ENCODE measurements at places on chromosomes 2 and 18.

DNA sequence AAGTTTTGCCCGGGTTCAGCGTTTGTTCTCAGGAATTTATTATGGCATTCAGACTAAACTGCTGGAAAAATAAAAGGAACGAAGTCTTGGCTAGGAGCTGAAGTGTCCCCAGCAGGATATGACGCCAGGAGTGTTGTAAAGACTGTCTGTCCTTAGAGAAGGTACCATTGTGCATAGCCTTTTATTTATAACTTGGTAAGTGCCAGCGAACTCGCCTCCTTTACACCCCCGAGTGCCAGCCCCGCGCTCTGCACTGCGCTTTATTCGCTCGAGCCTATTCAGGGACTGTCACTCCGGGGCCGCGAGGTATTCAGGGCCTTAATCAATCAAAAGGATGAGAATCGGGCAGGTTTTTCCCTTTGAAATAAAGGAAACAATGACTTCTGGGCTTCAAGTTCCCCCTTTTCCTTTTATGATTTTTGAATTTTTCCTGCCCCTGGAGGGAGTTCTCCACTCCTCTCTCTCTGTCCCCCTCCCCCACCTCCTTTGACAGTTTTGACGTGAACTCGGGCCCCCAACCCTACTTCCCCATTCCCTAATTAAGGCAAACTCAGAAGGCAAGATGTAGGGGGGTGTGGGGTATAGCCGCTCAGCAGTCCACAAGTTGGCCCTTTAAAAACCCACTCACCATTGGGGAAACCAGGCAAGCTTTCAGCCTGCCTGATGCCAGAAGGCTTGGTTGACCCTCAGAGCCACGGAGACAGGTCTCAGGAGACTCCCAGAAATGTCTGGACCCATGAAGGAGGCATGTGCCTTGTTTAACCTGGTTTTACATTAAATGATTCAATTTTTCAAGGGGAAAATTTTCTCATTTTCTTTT, 1.3 kb upstream of the PAX3 start:
- no peak for DNase-seq

DNA sequence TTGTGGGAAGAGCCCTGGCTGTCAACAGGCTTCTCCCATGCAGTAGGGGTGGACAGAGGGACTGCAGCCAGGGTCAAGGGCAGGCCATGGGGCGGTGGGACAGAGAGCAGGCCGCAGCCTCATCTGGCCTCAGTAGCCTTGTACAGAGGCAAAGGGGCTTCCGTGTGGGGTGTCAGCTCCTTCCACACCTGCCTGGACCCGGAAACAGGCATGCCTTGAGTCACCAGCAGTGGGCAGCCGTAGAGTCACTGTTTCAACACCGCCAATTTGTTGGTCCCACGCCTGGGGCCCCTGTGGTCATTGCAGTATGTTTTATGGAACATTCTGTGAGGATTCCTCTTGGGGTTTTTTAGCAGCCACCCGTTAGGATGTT, 173.0 kb downstream of the SMAD7 start:
- no peak for DNase-seq

- DNase-seq = no peak
These were observed 43.7 kb downstream of the MEX3C start for GRCh38 chr18:51153659-51154371.

DNA sequence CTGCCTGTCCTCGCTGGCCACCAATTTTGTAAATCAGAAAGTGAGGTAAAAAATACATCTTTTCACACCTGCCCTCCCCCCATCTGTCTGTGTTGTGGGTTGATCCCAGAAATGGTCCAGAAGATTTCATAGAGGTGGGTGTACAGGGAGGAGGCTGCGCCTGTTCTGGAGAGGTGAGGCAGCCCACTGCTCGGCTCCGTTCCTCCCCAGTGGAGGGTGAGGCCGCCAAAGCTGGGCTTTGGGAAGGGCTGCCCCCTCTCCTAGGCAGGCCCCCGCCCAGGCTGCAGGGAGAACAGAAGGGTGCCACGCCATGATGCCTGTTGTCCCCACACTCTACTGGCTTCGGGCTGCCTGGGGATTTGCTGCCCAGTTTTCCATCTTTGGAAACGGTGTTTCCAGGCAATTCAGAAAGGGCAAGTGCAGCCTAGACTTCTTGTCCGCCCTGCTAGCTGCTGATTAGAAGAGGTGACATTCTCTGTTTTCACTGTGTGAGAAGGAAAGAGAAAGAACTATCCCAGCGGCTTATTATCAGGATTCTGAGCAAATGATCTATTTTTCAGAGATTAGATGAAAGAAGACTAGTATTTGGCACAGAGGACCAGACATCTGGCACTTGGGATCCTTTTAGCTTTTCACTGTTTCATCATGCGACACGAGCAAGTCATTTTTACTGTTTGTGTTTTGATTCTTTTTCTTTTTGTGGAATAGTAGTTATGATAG, 18.7 kb downstream of the SMARCAL1 start:
- DNase-seq = no peak

DNA sequence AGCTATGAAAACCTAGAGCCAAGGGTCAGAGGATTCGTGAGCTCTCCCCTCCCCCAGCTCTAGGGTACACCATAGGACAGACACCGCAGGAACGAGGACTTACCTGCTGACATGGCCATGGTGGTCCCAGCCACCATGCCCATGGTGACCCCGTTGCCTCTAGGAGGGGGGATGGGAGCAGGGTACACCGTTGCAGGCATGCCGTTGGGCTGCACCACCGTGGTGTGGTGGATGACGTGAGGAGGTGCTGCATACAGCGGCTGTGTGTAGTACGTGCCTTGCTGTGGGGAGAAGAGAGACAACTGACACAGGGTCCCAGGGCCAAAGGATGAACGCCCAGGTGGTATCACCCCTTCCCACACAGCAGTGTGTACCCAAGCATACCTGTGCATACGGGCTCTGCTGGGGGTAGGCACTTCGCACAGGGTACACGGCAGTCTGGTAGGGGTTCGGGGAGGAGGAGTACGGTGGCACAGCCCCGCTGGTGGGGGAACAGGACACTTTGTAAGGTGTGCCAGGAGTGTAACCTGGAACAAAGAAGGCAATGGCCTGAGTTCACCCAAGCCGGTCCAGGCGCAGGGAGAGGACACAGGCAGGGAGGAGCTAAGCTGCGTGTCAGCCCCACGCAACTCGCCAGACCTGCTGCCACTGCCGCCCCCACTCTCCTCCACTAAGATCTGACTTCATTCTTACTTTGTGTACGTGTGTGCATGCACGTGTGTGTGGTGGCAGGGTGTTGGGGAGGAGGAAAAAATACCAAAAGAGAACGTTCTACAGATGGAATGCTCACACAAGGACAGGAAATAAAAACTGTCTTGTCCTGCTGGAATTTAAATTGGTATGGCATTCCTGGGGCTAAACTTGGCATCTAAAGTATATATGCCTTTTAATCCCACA, 37.8 kb downstream of the FAM168B start:
- DNase-seq = peak; percentile 63

GRCh38 chr2:46873604-46874068, 42.0 kb downstream of the MCFD2 start:
- no peak for DNase-seq

DNA sequence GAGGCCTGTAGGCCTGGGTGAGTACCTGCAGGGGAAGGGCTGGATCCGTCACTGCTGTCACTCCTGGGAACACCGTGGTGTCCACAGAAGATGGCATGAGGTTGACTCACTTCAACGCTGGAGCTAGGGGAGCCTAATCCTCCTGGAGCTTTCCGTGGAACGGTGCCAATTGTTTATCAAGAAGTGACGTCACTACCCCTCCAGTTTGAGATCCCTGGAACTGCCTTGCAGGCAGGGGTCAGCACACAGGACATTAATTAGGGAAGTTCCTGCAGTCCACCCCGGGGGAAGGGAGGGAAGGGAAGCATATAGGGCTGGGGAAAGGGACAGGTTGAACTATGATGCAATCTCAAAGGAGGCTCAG, 408.6 kb downstream of the GALR1 start:
- no peak for DNase-seq

DNA sequence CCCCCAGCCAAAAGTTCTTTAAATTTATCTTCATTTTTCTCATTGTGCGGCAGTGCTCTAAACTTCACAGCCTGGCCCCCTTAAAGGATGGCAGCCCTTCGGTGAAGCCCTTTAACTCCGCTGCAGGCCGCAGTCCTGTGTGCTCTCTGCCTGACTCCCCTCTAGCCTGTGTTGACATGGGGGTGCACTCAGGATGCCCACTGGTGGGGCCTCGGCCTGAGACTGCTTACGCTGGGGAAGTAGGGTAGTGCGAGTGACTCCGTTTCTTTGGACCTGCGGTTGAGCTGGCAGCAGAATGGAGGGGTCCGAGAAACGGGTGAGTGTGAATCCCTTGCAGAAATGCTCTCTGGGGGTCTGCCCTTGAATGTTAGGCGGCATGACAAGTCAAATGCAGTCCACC, 5.6 kb downstream of the RAB12 start:
- DNase-seq = no peak

DNA sequence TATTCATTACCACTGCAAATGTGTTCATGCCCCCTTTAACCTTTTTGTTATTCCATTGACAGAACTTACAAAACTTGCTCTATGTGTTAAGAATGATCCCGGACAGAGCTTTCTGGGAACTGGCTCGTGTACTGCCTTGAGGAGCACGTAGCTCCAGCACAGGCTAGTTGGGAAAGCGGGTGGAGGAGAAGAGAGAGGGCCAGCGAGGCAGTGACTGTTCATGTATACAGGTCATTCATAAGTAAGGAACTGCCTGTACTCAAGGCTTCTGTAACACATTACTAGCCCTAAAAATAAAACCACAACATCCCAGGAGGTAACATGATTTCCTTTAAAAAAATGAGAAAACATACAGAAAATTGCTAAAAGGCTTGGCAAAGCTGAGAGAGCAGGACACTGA, 109.0 kb downstream of the STK39 start:
- DNase-seq = no peak

DNA sequence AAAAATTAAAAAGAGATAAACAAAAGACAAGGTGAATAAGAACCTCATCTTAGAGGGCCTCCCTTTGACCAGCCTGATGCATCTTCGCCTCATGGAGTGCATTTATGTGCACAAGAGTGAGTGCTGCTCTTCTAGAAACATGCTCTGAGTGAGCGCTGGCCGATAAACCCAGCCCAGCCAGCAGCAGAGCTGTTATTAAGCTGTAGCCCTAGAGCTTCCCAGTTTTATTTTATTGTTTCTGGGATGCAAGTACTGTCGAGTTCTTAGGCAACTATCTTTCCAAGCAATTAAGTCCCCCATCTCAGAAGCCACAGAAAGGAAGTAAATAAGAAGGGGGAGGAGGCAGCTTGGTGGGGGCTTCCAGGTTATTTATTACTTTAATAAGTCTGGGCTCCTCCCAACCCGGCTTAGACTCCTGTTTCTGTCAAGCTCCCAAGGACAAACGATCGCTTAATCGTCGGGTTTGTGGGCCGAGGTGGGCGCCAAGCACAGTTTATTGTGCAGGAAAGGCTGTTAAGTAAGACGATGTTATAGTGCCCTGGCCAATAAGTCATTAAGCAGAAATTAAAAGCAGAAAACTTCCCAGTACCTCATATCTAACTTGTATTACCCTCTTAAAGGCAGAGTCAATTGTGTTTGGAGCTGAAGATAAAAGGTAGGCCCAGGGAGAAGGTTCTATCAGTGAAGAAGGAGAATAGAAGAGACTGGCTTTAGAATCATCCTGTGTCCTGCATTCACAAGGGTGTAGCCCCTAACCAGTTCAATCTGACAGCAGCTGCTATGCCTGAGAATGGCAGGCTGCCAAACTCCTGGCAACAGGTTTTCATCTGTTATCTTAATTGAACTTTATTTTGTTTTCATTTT, 176.3 kb downstream of the PIK3C3 start:
- no peak for DNase-seq

DNA sequence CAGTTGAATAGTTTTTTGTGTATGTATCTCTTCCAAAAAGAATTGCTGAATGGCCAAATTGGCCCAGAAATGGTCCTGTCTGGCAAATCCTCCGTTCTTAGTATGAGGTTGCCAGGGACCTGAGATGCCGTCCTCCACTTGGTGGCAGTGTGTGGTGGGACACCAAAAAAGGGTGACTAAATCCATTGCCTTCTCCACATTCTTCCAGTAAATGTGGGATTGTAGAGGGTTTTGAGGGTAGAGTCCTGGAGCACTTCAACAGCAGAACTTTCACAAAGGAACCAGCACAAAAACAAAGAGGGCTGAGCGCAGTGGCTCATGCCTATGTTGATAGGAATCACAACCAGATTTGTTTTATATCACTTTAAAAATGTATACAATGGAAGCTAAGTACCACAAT, 199.9 kb downstream of the BCL2 start:
- no peak for DNase-seq

GRCh38 chr2:17611036-17611435, 70.5 kb downstream of the VSNL1 start:
- no peak for DNase-seq

DNA sequence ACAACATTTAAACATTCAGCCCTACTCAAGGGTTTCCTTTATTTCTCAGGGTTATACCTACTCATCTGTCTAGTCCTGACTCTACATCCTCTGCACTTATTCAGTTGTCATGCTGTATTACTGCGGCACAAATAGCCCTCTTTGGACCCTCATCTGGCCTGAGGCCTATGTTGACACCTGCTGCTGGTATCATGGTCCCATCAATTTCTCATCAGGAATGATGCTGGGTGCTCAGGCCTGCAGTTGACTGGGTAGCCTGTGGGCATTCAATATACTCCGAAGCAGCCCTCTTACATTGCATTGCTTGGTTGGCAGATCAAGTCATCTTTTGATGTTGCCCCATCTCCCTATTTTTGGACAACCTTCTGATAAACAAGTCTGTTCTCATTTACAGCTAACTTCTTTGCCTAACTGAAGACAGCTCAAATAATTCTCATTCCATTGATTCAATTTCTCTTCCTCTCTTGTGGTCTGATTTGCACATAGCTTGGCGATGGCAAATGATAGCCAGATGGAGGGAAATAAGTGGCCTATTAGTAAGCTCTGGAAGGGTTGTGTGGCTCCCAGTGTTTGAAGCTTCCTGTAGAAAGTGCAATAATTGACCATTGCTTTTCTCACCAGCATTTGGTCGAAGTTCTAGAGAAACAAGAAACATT, 19.1 kb upstream of the MC4R start:
- DNase-seq = no peak

DNA sequence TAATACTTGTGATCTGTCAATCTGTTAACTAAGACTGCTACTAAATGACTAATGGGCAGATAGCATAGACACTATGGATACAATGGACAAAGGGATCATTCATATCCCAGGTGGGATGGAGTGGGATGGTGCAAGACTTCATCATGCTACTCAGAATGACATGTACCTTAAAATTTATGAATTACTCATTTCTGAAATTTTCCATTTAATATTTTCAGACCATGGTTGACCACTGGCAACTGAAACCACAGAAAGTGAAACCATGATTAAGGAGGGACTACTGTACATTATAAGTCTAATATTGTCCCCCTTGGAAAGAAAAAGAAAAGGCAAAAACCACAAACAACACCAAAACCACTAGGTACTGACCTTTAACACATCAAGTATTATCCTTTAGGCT, 247.0 kb upstream of the SYT4 start:
- DNase-seq = no peak

GRCh38 chr2:172462849-172463381, 35.5 kb downstream of the ITGA6 start:
- no peak for DNase-seq

GRCh38 chr18:25262920-25263319, 89.0 kb downstream of the ZNF521 start:
- DNase-seq = no peak

- DNase-seq = peak; percentile 81
These were observed 60.1 kb downstream of the EMILIN2 start for GRCh38 chr18:2906704-2907549.
